Fibroblast of upper back skin (primary cell): ENCODE measurements at places on chromosomes 16 and 17.
A peak's percentile ranks its signal among the peaks of the same experiment; 100 is the strongest.

- DNase-seq = no peak
Measured at GRCh38 chr17:17172001-17172939, 33.9 kb downstream of the PLD6 start.

GRCh38 chr17:35735036-35735805 is 3.8 kb downstream of the RASL10B start:
- DNase-seq = no peak

GRCh38 chr17:45265821-45266220 is 3.9 kb upstream of the SPATA32 start:
- DNase-seq = peak; percentile 86

GRCh38 chr16:87766485-87766797 is 655 bp upstream of the KLHDC4 start:
- no peak for DNase-seq

- no peak for DNase-seq
Measured at GRCh38 chr17:46163929-46164594, 29.2 kb downstream of the KANSL1 start.

DNA sequence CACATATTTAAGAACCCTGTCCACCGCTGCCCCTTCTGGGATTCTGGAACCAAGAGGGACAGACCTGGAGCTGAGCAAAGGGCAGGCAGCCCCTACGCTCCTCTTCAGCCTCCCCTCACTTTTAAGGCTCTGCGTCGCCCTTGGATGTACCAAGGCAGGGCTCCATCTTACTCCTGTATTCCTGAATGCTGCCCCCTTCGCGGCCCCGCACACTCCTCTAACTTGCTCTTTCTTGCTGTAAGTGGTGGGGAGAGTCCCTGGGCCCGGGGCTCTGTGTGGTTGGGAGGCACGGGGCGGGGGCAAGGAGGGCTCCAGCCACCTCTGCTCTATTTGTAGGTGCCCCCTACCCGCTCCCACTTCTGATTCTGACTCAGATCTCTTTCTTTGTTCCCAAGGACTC is 1.2 kb downstream of the TNS4 start:
- DNase-seq = no peak

DNA sequence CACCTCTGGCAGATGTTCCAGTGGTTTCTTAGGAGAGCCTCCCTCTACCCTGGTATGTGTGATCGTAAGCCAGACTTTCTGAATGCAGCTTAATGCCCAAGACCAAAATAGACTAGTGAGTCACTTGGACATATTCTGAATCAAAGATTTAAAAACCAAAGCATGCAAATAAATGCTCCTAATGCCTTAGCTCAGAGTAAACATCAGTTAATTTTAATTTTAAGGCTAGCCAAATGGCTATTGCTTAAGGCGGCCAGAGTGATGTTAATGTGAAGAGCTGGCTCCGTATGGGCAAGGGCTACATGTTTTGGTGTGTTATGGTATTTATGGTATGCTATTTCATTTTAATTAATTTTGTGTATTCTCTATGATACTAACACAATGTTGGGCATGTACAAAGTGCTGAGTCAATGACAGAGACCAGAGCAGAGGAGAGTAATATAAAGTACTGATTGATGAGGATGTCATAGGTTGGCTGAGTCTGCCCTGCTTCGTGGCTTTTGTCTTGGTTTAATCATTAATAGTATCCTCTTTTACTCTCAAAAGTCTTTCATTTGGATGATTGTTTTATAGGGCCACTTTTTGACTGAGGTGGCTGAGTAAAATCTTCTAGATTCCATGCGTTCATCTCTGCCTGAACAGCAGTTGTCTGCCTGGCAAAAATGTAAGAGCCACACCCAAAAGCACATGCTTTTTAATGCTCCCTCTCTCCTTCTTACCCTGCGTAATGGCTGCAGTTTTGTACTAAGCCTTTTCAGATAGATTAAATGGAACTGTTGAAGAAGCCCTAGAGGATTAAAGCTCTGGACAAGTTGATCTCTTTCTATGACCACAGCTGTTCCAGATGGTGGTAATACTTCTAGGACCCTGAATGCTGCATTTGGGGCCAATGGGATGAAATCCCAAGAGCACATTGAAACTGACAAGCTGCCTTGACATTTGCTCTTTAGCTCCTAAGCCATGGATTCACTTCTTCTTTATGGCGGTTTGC is 59.6 kb downstream of the MAP2K6 start:
- DNase-seq = peak; percentile 62

GRCh38 chr17:50297407-50297865 is 23.2 kb downstream of the TMEM92 start:
- peak; percentile 50 for DNase-seq

GRCh38 chr17:8708025-8708461 is 36.6 kb downstream of the CCDC42 start:
- peak; percentile 57 for DNase-seq

- no peak for DNase-seq
Measured at GRCh38 chr17:71726341-71726740, 394.5 kb upstream of the SOX9 start.

GRCh38 chr16:534135-534534 is 6.6 kb downstream of the CAPN15 start:
- no peak for DNase-seq

- no peak for DNase-seq
Measured at GRCh38 chr16:49405123-49405522, 31.5 kb downstream of the C16orf78 start.

- DNase-seq = no peak
Measured at GRCh38 chr16:74758801-74759200, 15.8 kb downstream of the FA2H start.

DNA sequence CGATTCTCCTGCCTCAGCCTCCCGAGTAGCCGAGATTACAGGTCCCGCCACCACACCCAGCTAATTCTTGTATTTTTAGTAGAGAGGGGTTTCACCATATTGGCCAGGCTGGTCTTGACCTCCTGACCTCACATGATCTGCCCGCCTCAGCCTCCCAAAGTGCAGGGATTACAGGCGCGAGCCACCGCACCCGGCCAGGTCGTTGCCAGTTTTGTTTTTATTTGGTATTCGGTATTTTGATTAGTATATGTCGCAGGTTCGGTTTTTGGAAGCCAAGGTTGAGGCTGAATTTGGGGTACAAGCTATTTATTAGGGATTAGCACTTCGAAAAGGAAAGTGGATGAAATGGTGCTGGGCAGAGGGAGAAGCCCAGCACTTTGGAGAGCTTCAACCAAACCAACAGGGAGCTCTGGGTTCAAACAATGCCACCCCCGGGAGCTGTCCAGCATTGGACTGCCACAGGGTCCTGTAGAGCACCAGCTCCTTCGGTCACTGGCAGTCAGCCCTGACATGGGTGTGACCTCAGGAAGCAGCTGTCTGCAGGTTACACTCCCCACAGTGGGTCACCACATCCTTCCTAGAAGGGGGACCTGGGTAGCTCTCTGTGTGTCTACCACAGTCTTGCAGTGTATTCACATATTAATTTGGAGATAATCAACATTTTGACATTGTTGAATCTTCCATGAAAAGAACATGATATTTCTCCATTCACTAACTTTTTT is 1.5 kb upstream of the CLEC10A start:
- DNase-seq = no peak

GRCh38 chr16:50478773-50479149 is 69.4 kb upstream of the NKD1 start:
- DNase-seq = no peak

DNA sequence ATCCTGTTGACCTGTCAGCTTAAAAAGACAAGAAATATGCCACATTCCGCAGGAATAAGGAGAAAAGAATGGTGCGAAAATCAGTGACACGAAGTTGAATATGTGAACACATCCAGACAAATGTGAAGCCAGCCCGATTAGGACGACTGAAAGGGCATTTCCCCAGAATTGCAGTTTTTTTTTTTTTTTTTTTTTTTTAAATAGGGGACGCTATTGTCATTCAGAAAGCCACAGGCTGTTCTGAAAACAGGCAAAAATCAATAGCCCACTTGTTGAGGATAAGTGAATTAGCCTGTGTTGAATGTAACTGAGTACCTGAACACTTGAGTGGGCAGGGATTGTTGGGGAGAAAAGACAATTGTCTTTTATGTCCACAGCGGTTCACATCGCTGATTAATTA is 507.1 kb downstream of the WWOX start:
- DNase-seq = no peak

DNA sequence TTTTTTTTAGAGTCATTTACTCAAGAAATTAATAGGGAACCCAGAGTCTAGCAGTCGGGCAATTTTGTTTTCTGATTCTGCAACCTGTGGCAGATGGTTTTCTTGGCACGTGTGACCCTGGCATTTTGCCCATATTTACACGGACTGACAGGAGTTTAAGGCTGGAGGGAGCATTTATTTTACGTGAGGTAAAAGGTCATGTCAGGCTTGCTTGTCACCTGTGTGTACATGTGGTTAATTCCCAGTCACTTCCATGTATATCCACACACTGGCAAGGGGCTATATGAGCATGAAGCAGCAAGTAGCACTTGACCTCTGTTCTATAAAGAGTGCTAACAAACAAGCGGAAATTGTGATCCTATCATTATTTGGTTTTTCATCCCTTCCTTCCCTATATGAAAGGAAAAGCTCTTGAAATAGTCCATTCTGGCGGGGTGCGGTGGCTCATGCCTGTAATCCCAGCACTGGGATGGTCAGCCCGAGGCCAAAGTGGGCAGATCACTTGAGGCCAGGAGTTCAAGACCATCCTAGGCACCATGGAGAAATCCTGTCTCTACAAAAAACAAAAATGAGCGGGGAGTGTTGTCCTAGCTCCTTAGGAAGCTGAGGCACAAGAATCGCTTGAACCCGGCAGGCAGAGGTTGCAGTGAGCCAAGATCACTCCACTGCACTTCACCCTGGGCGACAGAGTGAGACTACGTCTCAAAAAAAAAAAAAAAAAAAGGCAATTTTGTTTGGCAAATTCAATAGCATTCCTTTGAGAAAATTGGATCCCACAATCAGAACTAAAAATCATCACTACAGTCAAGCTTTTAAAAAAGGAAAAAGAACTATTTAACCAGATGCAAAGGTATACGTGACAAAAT is 2.1 kb downstream of the SPAG9 start:
- no peak for DNase-seq

DNA sequence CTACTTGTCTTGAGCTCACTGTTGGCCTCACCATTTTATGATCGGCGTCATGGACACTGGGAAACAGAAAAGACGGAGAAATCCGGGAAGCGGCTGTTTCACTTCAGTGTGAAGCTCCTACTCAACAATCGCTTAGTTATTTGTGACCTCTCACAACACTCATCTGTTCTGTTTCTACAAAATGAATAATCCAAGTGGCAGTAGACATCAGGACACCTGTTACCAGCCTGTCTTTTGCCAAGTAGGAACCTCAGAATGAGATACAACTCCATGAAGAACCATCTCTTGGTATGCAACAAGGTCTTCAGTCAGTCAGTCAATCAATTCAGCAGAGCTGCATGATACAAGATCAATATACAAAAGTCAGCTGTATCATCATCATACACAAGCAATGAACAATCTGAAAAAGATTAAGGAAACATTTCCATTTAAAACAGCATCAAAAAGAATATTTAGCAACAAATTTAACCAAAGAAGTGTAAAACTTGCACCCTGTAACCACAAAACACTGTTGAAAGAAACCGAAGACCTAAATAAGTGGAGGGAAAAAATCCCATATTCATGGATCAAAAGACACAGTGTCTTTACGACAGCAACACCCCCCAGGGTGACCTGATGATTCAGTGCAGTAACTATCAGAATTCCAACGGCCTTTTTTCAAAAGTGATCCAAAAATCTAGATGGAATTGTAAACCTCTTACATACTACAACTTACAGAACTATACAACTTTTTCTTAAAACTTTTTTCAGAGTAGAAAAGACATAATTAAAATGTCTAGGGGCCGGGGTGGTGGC is 63.4 kb downstream of the ANKRD11 start:
- peak; percentile 45 for DNase-seq

DNA sequence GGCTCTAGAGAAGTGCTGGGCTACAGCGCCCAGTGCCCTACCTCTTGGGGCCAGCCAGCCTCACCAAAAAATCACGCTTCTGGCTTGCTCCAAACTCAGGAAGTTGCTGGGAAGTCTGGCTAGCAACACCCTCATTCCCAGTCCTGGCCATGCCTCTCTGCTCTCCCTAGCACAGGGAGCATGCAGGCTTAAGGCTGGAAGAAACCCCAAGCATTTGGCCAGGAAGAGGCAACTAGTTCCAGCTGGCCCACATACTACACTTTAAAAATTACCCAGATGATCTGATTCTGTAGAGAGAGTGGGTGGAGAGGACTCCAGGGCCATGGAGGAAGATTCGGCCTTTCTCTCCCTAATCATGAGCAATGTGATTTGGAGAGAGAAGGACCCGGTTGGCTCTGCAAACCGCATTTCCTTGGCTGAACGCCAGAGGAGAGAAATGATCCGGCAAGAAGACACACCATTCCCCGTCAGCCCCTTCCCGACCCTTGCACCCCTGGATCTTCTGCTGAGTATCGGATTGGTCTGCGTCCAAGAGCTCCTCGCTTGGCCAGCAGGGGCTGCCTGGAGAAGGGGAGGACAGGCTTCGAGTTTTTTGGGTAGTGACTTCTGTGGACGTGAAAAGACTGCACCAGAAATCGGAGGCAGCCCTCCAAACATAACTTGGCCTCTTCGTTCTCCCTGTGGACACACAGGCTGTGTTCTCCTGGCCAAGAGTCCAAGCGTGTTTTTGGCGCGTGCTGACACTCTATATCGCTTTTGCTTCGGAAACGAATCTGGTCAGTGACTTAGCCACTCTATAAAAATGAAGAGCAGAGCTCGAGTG is 406.3 kb downstream of the WWOX start:
- peak; percentile 42 for DNase-seq

DNA sequence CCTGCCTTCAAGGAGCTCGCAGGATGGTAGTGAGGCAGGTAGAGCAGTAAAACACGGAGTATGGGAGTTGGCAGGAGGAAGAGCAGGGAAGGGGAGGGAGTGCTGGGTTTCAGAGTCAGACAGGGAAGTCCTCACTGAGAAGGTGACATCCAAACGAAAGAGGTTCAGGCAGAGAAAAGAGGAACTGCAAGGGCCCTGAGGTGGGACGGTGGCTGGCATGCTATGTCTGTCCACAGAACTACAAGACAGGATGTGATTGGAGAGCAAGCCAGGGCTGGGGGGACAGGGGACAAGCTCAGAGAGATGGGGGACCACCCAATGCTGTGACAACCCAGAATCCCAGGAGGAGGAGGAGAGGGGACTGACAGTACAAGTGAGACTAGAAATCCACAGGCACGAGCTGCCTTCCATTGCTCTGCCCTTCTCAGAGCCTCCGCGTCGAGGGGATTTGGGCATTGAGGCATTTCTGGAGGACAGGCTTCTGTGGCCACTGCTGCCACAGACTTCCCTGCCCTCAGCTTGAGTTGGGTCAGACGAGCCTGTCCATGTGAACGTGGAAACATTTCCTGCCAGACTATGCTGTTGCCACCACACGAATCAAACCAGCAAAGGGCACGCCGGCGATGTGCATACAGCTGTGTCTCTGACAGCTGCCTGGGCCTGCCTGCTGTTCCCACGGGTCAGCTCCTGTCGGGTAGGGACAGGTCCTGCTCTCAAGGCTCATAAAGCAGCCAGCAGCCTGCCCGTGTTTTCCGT is 100.1 kb downstream of the RAB11FIP4 start:
- no peak for DNase-seq
